ENCODE measurements at places on chromosomes 1 and 21. TPM values are rescaled to one million over a fixed set of nuclear protein-coding genes. Genes with fewer than 3 reads are reported as not detected.

The SPATA46 gene
- not detected for polyA plus RNA-seq

The CFHR1 gene
- polyA plus RNA-seq = 0.07 TPM

- no peak for DNase-seq
Observed at GRCh38 chr1:35558374-35559316, 1.0 kb downstream of the NCDN start.

GRCh38 chr1:37038227-37039093, 4.1 kb upstream of the GRIK3 start:
- no peak for DNase-seq

- DNase-seq = no peak
Observed at GRCh38 chr1:59076612-59077011, 220.3 kb upstream of the FGGY start.

- DNase-seq = no peak
Observed at GRCh38 chr21:42666925-42667324, 13.5 kb downstream of the PDE9A start.

DNA sequence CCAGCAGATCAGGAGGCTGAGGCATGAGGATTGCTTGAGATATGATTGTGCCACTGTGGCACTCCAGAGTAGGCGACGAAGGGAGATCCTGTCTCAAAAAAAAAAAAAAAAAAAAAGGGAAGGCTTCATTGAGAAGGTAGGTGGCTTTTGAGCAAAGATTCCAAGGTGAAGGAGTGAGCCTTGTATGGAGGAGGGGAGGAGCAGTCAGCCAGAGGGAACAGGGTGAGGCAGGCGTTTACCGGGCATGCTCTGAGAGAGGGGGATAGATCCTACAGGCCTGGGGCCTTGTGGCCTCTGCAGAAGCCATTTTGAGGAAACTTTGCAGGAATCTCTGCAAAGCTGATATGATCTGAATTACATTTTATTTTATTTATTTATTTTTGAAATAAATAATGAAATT, 5.1 kb upstream of the HDAC1 start:
- DNase-seq = no peak

Measured in AG04450 (cell line).